NCI-H2107 (cell line): ENCODE measurements at places on chromosomes 1 and 21.

- no peak for DNase-seq
These were observed 42.2 kb upstream of the ATP1A1 start for GRCh38 chr1:116330846-116331245.

GRCh38 chr1:99766378-99766800 lies at the start of gene FRRS1:
FRRS1 (minus strand) TSS chr1:99766635; CDS start chr1:99748768, 17,867 bp downstream.
- peak; percentile 81 for DNase-seq

GRCh38 chr1:15750924-15751323 lies 7.7 kb upstream of the FBLIM1 start:
- DNase-seq, result no peak

- DNase-seq, result no peak
These were observed 15.2 kb upstream of the GPR161 start for GRCh38 chr1:168151935-168152334.

DNA sequence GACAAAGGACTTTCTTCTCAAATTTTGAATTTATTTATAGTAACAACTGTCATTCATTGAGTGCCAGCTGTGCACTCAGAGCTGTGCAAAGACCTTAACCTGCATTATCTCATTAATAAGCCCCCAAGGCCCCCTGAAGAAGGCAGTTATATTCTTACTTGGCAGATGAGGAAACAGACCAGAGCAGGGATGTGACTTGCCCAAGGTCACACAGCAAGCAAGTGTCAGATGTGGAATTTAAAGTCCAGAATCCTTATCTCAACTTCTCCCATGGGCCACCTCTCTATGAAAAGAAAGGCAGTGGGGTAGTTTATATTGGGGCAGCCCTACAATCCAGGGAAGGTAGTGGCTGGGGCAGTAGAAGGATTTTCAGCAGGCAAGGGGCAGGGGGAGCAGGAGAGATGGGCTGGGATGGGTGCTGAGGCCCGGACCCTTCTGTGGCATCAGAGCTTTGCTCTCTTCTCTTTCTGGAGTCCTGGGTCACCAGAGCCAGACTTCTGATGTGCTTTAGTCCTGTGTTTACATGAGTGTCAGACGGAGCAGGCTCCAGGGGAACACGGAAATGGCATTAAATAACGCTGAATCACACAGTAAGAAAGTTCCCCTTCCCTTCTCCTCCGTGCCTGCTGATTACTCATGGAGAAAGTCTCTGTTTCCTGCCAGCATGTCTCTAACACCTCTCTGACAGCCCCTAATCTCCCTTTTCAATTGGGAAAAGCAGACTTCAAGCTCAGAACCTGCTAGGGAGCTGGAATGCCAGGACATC lies 39.5 kb downstream of the EPHB2 start:
- no peak for DNase-seq

- no peak for DNase-seq
These were observed 55.1 kb downstream of the DISP3 start for GRCh38 chr1:11533790-11534787.

- DNase-seq, result no peak
These were observed 14.1 kb downstream of the DRAXIN start for GRCh38 chr1:11705596-11705995.

- no peak for DNase-seq
These were observed 40.1 kb downstream of the TRAPPC10 start for GRCh38 chr21:44052071-44052829.
